Suppressor macrophage treated with lipopolysaccharide for 1 hour (primary cell): ENCODE measurements at places on chromosomes 11 and 22.
A peak's percentile ranks its signal among the peaks of the same experiment; 100 is the strongest.

DNA sequence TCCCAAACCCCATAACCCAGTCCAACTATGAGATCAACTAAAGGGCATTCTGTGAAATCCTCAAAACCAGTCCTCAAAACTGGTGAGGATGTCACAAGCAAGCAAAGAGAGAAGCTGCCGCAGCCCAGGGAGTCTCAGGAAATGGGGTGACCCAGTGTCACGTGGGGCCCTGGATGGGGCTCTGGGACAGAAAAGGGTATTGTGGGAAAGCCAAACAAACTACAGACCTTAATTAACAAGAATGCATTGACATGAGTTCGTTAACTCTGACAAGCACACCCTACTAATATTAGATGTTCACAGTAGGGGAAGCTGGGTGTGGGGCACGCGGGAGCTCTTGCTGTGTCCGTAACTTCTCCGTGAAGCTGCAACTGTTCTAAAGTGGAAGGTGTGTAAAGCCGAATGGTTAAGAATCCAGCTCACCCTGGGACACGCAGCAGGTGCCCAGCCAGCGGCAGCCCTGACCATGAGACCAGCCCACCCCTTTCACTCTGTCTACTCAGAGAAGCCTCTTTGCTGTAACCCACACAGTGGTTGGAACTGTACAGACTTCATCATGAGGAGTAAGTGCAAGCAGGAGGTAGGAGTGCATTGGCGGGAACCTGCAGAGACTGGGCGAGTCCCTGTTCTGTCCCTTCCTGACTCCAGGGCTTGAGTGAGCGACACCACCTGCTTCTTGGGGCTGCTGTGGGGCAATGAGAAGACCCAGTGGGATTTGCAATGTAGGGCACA, 17.9 kb downstream of the LINC01488 start:
- peak; percentile 47 for DNase-seq

DNA sequence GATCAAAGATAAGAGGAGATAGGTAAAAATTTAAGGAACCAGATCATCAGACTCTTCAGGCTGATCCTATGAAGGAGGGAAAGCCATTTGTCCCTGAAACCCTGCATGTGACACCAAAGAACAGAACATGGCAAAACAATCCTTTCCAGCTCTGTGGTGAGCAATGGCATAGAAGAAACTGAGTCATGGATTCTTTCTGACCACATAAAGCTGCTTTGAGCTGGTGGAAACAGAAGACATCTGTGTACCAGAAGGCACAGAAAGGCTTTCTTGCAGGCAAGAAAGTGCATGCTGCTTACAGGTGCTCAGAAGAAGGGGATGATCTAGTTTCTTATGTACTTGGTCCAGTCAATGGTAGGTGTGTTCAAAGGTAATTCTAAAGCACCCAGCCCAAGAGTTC, 45.0 kb upstream of the APOA1 start:
- no peak for DNase-seq

DNA sequence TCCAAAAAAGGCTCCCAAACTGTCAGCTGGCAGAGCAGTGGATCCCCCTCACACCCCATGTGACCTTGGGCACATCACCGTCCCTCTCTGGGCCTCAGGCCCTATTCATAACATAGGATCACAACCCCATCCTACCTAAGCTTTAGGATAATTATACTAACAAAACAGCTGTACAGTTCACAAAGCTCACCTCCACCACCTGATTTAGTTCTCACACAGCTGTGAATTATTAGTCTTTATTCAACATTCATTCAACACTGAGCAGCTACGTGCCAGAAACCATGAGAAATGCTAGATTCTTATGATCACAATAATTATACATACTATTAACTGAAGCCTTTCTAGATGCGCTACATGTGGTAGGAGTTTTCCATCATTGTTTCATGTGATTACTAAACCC, 9.5 kb downstream of the WNT11 start:
- DNase-seq, result no peak

- DNase-seq, result no peak
Observed at GRCh38 chr22:17155941-17156340, 3.1 kb downstream of the HDHD5 start.

DNA sequence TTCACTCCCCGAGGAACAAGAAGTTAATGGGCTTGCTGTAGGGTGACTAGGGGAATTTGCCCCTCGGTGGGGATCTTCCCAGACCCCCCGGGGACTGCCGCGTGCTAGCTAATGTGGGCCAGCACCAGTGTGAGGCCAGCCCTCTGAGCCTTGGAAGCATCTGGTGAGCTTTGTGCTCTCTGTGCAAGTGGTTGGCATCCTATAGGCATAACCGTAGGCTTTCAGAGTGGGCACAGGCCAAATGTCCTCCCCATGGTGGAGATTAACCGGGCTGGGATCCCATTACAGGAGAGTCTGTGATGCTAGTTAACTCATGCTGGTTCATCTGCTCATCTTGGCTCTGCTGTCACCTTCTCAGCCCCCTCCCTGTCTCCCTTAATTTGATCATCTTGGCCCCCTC, 125.7 kb downstream of the TRIM29 start:
- DNase-seq, result no peak

GRCh38 chr11:96273507-96273906, 69.5 kb downstream of the MAML2 start:
- no peak for DNase-seq

- no peak for DNase-seq
Observed at GRCh38 chr11:29353833-29354232, 663.0 kb downstream of the KCNA4 start.

DNA sequence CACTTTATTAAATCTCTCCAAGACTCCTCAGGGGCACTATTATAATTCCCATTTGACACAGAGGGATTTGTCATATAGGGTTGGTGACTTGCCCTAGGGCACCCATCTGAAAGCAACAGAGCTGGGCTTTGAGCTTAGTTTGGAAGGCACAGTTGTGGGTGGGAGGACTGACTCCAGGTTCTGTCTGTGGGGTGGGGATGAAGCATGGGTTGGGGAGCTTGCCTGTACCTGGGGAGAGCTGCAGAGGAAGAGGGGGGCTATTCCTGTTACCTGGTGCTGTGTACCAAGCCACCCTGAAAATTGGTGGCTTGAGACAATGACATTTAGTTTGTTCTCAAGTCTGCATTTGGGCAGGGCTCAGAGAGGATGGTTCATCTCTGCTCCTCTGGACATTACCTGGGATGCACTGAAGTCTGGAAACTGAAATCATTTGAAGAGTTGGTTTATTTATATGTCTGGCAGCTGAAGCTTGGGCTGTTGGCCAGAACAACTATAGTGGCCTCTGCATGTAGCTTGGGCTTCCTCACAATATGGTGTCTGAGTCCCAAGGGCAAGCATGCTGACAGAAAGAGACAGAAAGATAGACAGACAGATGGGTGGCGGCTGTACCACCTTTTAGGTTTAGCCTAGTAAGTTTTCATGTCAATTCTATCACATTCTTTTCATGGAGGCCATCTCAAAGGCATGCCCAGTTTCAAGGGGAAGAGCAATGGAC, 44.9 kb downstream of the LRRC32 start:
- no peak for DNase-seq
